Stimulated activated CD4-positive, alpha-beta T cell treated with anti-CD3 and anti-CD28 coated beads, Interleukin-1b, Interleukin-23, amount 100 ng/mL, for 24 hours (primary cell): ENCODE measurements at places on chromosomes 12 and 14.

DNA sequence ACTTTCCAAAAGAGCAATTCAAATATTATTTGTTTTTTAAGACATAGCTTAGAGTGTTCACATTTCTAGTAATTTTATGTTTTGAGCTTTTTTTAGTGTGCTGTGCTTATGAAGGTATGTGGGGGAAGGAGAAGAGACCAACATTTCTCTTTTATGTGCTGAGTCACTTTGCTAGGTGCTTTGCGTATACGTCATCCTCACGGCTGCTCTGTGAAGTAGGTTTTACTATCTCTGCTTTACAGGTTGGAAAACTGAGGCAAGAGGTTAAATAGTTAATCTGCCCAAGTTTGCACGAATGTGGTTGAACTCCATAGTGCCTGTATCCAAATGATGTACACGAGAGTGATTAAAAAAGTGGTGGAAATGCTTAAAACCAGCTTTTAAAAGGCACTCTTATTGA, 75.9 kb downstream of the AEBP2 start:
- DNase-seq: no peak

- no peak for DNase-seq
Observed at GRCh38 chr14:65332141-65332871, 80.2 kb upstream of the FUT8 start.

DNA sequence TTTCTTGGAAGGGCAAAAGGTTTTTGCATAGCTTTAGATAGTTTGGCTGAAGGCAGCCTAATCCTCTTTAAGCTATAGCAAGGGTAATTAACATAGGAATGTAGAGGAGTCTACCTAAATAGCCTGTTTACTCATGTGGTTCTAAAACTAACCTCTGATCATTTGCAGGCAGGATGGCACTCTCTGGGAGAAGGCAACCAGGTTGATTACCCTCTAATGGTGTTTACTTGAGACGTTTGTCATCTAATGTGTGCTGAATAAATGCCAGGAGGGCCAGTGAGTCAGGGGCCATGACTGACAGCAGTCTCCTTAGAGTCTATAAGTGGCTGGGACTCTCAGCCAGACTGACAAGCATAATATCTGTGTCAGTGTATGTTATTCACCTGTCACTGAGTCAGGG, 286.4 kb downstream of the PCNX1 start:
- no peak for DNase-seq

DNA sequence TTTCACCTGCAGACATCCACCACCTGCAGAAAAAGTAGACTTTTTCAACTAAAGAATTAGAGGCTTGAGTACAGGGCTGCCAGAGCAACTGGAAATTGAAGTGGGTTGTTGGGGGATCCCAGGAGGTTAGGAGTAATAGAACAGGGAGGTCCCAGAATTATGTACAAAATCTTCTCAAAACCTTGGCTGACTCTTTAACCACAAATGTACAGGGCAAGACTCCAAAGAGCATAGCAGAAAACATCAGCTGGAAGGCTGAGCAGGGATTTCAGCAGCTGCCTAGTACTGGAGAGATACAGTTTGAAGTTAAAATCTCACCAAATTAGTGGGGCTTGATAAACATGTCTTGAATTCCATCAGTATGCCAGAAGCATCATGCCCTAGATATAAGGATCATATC, 191.6 kb downstream of the CRADD start:
- no peak for DNase-seq

GRCh38 chr12:13425766-13426165, 229.2 kb downstream of the EMP1 start:
- no peak for DNase-seq

- no peak for DNase-seq
Observed at GRCh38 chr12:11408096-11408495, 12.7 kb upstream of the PRB2 start.

DNA sequence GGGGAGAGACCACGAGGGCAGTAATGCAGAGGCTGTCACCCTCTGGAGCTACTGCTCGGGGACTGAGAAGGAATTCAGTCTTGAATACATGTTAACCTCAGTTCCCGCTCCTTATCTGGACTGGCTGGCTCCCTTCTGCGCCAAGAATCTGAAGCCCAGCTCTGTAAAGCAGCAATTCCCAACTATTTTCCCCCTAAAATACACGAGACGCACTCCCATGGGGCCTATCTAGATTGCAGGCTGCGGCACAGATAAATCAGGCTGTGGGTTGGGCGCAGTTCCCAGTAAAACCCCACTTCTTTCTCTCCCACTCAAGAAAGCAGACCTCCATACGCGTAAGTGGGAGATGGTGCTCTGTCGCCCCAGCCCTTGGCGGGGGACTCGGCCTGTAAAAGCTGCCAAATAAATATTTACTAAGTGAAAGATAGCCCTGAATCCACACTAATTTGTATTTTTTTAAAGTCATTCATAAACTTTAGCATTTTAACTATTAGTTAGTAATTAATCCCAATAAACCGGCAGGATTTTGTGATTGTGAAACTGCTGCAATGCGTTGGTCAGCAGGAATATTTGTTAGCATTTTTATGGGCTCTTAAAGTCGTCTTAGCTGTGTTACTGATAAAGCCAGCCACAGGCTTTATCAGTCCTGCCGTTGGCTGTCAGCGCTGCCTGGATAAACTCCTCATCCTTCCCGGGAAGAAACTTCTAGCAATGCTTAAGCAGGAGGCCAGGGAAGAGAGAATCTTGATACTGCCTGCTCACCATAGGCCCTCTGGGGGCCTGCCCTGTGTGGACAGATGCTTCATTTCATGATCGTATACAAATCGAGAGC, 17.8 kb downstream of the FBXL14 start:
- no peak for DNase-seq

DNA sequence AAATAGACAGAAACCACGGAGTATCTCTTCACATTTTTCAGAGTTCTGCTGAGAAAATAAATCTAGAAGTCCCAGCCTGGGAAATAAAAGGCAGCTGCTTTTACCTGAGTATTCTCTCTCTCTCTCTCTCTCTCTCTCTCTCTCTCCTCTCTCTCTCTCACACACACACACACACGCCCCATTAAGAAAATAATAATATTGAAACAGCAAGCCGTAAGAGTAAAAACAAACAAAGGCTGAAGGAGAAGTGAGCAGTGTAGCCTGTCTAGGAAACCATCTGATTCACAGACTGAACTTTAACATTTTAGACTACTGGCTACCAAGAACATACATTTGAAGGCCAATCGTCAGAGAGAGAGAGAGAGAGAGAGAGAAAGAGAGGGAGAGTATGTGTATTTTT, 8.4 kb downstream of the PTHLH start:
- no peak for DNase-seq

DNA sequence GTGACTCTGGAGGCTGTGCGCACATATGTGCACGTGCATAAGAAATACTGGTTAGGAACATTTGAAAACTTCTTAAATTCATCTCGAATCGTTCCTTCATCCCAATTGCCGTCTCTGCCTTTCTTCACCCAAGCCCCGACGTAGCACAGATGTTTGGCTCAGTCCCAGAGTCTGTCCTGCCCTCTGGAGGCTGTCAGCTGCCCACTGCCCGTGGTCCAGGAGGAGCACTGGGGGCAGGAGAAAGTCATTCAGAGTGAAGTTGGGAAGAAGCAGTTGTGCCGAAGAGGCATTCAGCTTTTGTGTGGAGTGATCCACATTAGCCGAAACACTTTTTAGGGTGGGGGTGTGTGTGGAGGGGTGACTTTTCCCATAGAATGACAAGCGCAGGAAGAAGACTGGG, 124.9 kb downstream of the TSPAN9 start:
- DNase-seq: no peak

DNA sequence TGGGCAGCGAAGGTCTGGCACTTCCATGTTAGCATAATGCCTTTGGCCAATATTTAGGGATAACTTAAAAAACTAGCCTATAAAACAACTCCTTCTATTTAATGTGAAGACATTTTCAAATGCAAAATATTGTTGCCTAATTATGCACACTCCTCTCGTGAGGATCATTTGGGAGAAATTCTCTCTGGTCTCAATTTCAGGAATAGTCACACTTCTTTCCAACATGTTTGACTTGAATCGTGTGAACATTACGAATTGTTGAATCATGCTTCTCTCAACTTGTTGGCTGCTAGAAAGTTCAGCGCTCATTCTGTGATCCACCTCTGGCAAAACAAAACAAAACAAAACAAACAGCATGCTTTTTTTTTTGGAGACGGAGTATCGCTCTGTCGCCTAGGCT, 313.2 kb downstream of the SEC23A start:
- no peak for DNase-seq

DNA sequence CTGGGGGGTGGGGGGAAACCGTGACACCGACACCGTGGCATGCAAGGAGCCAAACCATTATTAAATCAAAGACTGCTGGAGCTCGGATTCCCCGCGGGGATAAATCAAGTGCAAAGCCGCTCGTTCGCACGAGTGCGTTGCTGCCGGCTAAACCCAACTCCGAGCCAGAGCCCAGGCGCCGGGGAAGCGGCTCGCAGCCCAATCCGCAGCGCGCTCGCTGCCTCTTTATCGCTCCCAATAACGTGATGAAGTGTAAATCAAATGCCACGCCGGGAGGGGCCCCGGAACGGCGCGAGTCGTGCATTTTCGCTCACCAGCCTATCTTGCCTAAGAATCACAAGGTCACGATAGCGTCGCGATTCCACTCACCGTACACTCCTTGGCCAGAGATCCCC, 1.3 kb downstream of the MDGA2 start:
- DNase-seq: no peak

DNA sequence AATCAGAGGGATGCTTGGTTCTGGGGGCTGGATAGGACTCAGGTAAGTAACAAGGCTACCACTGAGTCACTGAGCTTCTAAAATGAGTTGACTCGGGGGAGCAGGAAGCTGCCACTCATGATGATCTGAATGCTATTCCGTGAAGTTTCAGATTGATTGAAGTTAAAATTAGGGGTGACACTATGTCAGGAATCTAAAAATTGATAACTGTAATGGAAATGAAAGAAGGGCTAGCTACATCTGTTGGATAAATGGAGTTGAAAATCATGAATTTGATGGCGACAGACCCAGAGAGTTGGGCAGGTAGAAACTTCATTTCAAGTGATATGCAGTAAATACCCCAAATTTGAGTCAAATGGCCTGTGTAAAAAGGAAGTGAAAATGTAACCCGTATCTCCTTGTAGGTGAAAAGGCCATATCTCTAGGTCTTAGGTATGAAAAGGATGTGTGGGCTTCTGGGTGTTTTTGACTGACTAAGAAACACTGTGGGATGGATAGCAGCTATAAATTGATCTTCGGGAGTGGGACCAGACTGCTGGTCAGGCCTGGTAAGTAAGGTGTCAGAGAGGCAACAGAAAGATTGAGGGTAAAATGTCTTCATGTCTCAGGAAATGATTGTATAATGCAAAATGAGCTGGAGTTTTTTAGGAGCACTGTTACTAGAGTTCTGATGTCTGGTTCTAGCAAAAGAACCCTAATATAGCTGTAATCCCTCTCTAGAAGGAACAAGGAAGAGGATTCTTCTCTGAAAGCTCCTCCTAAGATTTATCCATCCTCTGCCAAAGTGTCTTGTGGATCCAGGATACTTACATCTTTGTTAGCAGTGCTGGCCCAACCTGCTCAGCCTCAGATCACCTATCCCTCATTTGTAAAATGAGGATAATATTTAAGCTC, 57.3 kb downstream of the DAD1 start:
- DNase-seq: no peak

DNA sequence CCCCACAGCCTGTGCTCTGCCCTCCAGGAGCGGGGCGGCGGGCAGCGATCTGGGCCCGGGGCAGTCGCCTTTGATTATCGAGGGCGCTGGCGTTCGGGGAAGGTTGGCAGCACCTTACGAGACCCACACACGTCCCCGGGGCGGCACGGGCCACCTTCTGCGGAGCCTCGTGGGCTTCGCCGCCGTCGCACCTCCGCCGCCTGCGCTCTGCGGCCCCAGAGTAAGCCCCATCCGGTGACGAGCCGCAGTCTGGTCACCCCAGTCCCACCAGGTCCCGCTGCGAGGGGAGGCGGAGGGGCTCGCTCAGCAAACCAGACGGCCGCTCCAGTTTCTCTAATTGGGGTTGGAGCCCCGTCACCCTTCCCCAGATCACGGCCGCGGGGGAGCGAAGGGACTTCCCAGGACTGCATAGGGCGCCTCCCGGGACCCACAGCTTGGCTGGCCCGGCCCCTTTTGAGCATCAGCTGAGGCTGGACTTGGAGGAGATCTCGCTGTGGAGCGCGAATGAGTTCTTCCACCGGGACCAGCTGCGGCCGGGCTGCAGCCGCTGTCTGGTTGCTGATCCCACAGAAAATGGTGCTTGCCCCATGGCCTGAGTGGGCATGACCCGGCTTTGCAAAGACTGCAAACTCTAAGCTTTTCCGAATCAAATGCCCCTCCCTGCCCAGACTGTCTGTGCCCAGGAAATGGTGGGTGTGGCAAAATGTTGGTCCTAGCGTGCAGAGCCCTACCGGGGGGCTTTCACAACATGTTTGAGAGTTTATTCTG, 560 bp downstream of the LGALS3 start:
- peak; percentile 27 for DNase-seq

GRCh38 chr12:111268738-111269572, 99.9 kb downstream of the PHETA1 start:
- DNase-seq: peak; percentile 4

- DNase-seq: no peak
Observed at GRCh38 chr12:80632835-80633234, 74.6 kb upstream of the MYF6 start.

DNA sequence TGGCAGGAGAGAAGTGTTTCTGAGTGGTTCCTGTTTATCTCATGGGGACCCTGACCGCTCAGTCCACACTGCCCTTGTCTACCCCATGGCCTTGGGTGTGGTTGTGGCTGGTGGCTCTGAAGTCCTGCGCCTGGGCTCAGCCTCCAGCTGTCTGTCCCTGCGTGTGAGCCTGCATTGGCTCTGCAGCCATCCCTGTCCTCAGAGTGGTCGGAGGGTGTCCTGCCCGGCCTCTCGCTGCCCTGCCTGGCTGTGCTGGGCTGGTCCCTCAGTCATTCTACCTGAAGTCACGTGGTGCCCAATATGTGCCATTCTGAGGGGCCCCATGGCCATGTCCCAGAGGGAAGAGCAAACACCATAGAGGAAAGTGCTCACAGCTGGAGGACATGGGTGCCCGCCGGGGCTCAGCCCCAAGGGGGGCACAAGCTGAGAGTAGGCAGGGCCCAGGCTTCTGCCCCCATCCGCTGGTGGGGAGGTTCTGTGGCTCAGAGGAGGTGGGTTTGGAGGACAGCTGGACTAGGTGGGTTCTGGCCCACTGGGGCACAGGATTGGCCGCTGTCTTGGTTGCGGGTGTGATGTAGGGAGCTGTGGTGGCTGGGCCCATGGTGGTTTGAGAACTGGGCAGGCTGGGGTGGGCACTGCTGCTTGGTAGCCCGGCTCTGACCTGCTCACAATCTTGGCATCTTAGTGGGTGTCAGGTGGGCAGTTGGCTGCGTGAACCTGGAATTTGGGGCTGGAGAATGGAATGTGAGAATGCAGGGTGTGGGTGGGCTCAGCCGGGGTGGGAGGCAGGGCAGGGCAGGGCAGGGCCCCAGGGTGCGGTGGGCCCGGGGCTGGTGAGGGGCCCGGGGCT, 11.6 kb downstream of the TEDC1 start:
- no peak for DNase-seq

- no peak for DNase-seq
Observed at GRCh38 chr12:63415357-63415756, 252.9 kb downstream of the DPY19L2 start.

GRCh38 chr12:53963434-53964314, 9.0 kb downstream of the HOXC12 start:
- no peak for DNase-seq

GRCh38 chr12:6093764-6094163, 30.7 kb downstream of the VWF start:
- DNase-seq: no peak

- DNase-seq: no peak
Observed at GRCh38 chr12:1916371-1917171, 1.9 kb downstream of the CACNA2D4 start.

GRCh38 chr12:1542599-1542998, 51.8 kb downstream of the FBXL14 start:
- DNase-seq: no peak
